Epithelial cell of proximal tubule (primary cell): ENCODE measurements at places on chromosomes 1 and 21. TPM values are rescaled to one million over a fixed set of nuclear protein-coding genes. Genes with fewer than 3 reads are reported as not detected.

AZIN2 gene
- total RNA-seq, result 0.98 and 9.6 TPM in 2 replicates

OR2T35 gene
- not detected in 2 replicates for total RNA-seq

CYYR1 gene
- 1.3 and 3.7 TPM in 2 replicates for total RNA-seq

REG4 gene
- not detected in 2 replicates for total RNA-seq

TMEM52 gene
- 0.75 and 5.6 TPM in 2 replicates for total RNA-seq
